ENCODE measurements at places on chromosomes 7 and 10. TPM values are rescaled to one million over a fixed set of nuclear protein-coding genes. Genes with fewer than 3 reads are reported as not detected.

- no peak for DNase-seq
These were observed 504.4 kb downstream of the TCERG1L start for GRCh38 chr10:130807096-130807495.

Gene C10orf67
- total RNA-seq, result not detected

Gene HOXA6
- 0.70 TPM for total RNA-seq

DNA sequence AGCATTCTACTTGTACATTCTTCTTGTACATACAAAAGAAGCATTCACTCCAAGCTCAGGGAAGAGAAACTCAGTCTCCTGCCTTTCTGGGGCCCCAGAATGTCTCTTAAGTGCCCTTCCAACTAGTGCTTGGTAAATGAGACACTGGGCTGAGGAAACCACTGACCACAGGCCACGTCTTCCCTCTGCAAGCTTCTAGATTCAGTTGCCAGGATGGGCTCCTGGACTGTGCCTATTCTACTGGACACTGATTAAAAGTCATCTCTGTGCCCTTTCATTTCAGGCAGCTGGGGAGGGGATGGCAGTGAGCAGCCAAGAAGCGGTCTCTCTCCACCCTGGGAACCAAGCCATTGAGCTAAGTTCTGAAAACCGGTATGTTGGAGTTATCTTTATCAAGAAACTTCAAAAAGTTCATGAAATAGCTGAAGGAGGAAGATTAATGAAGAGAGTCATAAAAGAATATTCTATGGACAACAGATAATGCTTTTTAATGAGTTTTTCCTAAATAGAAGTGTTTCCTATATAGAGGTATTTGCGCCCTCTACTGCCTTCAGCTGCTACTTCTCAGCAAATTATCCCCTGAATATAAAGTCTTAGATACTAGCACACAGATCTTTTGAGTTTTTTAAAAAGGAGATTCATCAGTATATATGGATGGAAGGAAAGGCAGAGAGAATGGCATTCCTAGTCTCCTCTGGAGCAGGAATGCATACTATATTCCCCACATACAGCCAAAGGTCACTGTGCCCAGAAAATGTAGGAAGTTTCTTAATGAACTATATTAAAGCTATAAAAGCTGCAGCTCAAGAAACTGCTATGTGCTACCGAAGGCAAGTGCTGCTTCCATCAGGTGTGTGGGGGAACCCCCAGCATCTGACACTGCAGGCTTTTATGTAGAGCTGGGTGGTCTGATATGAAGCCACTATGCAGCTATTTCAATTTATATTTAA lies 8.4 kb upstream of the IFIT1B start:
- DNase-seq, result peak; percentile 23

Gene CALML3
- total RNA-seq, result not detected

- no peak for DNase-seq
These were observed 316.7 kb downstream of the NRG3 start for GRCh38 chr10:82191653-82192052.

DNA sequence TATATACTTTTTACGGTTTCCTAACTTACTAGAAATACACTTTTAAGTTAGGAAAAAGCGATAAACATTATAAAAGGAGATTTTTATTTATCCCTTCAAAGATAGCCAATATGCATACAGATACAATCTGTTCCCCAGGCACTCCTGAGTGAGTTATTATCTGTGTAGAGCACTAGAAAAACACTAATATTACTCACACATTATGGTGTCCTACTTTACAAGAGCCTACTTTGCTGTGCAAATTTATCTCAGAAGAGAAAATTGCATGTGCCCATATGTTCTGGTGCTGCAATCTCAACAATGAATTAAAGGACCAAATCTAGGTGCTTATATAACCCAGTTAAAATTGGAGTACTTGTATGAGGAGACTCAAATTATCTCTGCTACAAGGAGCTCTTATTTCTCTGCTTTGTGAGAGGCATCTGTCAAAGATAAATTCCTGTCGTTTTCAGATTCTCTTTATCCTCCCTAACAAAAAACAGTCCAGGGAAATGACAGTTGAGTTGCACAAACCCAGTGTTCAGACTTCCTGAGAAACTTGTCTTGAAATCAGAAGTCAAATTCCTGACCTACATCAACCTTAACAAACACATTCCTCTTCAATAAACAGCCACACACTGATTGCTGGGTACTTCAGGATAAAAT lies 28.9 kb downstream of the CPA1 start:
- DNase-seq, result no peak

Gene TYSND1
- total RNA-seq, result 9.2 TPM

GRCh38 chr7:41955893-41956675 lies 253.2 kb upstream of the INHBA start:
- peak; percentile 100 for DNase-seq

DNA sequence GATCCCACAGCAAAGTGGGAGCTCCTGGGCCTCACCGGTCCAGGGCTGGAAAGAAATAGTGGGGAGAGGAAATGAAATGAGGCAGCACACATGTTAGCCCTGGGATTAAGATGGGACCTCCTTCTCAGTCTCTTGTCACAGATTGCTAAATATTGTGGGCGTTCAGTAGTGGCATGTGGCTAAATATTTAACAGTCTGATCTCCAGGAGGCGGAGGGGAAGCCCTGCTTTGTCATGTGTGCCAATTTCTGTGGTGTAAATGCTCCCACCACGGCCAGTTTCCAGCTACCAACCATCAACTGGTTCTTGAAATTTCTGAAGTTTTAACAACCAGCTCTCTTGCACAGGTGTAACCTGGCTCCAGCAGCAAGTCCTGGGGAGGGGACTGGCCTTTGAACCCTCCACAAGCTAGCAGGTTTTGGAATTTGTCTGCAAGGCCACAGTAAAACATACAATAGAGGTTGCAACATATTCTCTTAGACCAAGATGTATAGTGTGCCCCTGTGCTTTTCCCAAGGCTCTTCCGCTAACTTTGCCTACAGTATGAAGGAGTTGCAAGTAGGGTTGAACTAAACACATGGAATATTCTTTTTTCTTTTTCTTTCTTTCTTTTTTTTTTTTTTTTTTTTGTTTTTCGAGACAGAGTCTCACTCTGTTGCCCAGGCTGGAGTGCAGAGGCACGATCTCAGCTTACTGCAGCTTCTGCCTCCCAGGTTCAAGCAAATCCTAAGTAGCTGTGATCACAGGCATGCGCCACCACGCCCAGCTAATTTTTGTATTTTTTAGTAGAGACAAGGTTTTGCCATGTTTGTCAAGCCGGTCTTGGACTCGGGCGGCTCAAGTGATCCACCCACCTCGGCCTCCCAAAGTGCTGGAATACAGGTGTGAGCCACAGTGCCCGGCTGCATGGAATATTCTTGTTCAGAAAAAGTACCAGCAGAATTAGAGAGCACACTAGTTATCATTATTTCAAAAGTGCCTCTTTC lies 103.1 kb upstream of the PCBD1 start:
- no peak for DNase-seq

GRCh38 chr7:84232646-84233045 lies 38.1 kb upstream of the SEMA3A start:
- peak; percentile 24 for DNase-seq

DNA sequence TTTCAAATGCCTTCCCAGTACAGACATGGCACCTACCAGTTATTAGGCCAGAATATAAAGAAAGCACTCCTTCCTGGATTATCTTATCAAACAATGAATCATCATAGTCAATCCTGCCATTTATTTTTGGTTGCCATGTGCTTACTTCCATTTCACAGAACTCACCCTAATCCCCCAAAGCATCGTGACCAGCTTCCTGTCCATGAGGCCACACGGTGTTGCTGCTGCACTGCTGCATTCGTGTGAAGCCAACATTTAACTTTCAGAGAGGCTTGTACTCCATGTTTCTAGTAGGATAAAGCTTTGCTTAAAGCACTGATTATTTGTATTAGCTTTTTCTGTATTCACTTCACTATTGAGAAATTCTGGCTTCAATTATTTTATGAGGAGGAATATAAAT lies 14.4 kb downstream of the COL28A1 start:
- DNase-seq, result peak; percentile 48

- peak; percentile 22 for DNase-seq
These were observed 364.1 kb downstream of the GATA3 start for GRCh38 chr10:8418631-8419030.

DNA sequence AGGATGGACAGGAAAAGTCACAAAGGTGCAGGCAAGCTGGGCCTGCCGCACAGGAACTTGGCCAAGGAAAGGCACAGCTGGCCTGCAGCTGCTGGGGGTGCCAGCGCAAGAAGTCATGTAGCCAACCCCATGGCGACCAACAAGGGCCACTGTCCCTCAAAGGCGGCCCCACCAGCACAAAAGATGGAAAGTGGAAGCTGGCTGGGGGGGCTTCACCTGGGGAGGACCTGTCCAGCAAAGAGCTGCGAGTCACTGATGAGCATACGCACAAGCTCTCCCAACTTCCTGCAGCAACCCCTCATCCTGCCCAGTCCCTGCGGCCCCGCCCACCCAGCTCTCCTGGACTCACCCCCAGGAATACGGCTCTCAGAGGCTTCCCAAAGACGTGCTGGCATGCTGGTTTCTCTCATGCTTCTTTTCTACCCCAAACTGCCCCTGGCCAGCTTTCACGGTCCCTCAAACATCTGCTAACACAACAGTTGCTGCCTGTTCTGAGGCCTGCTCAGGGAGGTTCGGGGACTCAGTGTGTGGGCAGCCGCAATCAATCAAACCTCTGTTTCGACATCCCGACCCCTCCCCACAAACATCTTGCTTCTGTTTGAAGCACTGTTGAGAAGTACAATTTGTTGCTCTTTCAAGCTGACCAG lies 67.6 kb downstream of the FAM53B start:
- DNase-seq, result no peak

Gene BPGM
- total RNA-seq, result 16.8 TPM

DNA sequence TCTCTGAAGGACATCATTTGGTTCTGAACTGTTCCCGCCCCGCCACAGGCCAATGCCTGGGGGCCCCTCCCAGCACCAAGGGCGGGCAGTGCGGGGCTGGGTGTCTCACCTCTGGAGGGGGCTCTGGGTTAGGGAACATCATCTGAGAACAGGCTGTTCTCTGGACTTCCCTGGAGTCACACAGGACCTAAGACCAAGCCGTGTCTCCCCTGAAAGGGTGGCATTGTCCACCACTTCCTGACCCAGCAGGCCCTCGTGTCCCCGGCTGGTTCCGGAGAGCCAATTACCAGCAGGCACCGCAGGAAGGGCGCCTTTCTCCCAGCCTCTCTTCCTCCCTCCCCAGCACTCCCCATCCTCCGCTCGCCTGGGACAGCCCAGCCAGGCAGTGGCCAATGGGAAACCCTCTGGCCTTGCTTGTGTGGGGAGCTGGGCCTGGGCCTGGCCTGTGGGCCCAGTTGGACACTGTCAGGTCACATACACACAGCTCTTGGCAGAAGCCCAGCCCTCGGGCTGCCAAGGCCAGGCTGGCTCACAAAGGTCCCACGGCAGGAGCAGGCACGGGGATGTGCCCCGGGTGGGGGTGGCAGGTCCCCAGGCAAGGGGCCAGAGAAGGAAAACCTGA lies 119.5 kb downstream of the SPDYE5 start:
- no peak for DNase-seq

DNA sequence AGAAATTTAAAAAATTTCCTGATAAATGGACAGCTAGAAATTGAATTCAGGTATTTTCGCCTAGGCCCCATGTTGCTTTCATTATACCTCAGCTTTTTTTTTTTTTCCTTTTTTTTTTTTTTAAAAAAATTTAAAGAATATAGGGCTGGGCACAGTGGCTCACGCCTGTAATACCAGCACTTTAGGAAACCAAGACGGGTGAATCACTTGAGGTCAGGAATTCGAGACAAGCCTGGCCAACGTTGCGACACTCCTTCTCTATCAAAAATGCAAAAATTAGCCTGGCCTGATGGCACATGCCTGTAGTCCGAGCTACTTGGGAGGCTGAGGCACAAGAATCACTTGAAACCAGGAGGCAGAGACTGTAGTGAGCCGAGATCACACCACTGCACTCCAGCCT lies 334.0 kb downstream of the SORCS1 start:
- no peak for DNase-seq

DNA sequence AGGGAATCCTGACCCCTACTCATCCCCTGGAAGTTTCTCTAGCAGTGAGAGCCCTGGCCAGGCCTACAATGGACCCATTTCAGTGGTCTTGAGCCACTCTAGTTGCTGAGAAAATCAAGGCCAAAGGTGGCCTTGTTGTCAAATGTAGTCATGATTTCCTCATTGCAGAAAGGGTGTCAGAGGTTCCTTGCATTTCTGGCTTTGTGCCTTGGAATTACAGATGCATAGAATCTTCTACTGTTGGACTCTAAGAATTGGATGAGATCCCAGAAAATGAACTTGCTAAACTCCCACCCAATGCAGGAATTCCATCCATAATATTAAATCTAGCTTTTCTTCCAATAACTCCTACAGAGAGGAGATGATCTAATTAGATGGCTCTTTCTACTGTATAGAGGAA lies 12.2 kb downstream of the CPA2 start:
- no peak for DNase-seq

DNA sequence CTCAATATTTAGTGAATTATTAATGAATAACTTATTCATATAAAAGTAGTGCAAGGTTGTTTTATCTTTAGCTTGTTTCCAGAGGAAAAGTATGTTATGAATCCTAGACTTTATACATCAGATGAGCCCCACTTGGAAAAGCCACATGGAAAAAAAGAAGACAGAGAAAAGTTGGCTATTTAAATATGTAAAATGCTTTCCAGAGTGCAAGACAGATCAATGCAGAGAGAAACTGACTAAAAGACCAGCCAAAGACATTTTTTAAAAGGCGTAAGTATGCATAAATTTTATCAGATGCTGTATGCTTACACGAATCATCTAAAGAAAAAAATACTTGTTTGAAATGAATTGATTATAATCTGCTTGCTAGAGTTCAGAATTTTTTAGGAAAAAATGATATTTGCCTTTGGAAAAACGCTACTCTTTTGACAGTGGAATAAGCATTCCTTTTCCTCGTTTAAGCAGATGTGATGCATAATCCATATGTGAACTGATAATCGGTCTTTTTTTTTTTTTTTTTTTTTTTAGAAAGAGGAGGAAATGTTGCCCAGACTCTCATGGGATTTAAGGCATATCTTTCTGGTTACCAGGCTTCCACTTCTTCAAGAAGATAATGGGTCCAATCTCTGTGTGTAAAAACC lies 70.7 kb downstream of the RELN start:
- no peak for DNase-seq

DNA sequence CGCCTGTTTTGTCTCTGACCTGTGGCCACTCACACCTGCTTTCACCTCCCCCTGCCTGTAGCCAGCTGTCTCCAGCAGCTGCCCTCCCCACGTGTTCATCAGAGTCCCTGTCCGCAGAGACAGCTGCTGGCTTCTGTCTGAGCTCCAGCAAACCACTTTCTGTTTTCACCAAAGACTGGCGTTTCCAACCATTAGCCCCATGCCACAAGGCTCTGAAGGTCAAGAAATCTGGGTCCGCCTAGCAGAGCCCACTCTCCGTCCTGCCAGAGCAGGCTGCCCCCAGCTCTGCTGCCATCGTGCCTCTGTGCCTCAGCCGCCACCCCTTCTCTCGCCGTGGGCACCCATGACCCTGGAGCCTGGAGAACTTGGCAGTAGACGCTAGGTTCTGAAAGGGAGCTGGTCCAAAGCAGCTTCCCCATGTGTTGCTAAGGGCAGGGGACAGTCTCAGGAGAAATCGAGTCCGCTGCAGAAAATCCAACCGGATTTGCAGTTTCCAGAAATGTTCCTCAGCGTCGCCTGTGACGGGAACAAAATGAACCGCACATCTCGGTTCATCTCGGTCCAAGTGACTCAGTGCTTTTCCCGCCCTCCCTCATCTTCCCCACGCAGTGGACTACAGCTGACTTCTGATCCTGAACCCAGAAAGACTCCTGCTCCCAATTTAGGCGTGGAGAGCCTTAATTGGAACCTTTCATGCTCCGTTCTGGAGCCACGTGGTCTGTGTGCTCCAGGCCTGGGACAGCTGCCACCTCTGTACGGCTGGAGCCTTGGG lies 28.0 kb downstream of the TMEM120A start:
- no peak for DNase-seq
